ENCODE measurements at places on chromosomes 6 and 20. TPM values are rescaled to one million over a fixed set of nuclear protein-coding genes. Genes with fewer than 3 reads are reported as not detected.

CLVS2 gene
- not detected for total RNA-seq

HLA-G gene
- total RNA-seq = not detected

C20orf144 gene
- total RNA-seq = under 0.01 TPM

OSBPL2 gene
- 35.8 TPM for total RNA-seq

SLC17A3 gene
- total RNA-seq = not detected

- no peak overlapping the region for H3K4me3 ChIP-seq
- no peaks in the 10 kb centered on the region for H3K27me3 ChIP-seq
- peak overlapping the region; percentile 42 for H3K27ac ChIP-seq
- peaks cover 29% of the 10 kb centered on the region for H3K4me1 ChIP-seq
- no peak for DNase-seq
These were observed 36.8 kb downstream of the TSPYL4 start for GRCh38 chr6:116217069-116217468.

- H3K27ac ChIP-seq = peak overlapping the region; percentile 33
- no peaks in the 10 kb centered on the region for H3K27me3 ChIP-seq
- peak overlapping the region; percentile 75 for H3K4me3 ChIP-seq
- H3K4me1 ChIP-seq = peaks cover 4% of the 10 kb centered on the region
- H3K36me3 ChIP-seq = no peaks in the 10 kb centered on the region
- peak; percentile 95 for DNase-seq
These were observed 700 bp downstream of the GFOD1 start for GRCh38 chr6:13486679-13487121.

GRCh38 chr20:36856195-36856594 is 19.7 kb upstream of the TLDC2 start:
- no peak overlapping the region for H3K4me3 ChIP-seq
- no peaks in the 10 kb centered on the region for H3K27me3 ChIP-seq
- peaks cover 21% of the 10 kb centered on the region for H3K36me3 ChIP-seq
- DNase-seq = peak; percentile 87

DNA sequence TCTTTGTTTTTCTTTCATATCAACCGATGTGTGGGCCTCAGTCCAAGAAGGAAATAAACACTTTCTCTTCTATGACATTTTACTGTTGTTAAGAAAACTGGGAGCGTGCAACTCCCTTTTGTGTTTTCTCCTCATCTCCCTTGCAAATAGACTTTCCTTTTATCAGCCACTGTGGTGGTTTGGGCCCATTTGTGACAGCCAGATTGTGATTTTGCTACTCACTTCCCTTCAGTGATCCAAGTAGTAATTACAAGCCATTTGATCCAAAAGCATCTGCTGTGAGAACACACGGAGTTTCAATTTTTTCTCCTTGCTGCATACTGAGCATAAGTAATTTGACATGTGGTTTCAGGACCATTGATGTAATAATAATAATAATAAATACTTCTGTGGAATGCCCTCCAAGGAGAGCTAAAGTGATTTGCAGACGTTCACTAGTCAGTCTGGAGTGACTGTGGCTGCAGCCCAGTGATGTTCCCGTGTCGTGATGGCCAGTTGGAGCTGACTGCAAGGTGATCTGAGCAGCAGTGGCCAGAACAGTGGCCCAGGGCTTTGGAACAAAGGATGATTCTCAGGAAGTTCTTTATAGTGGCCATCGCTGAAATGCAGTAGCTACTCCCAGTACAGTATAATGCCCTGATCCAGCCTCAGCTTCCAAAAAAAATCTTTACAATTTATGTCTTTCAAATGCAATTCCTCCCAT is 91.9 kb upstream of the CLDN20 start:
- H3K27ac ChIP-seq = peak overlapping the region; percentile 68
- DNase-seq = no peak
- peaks cover 11% of the 10 kb centered on the region for H3K36me3 ChIP-seq

GRCh38 chr6:134480593-134480992 is 162.7 kb upstream of the SGK1 start:
- no peak overlapping the region for H3K4me3 ChIP-seq
- H3K27ac ChIP-seq = no peak overlapping the region
- DNase-seq = no peak
- H3K27me3 ChIP-seq = no peaks in the 10 kb centered on the region

DNA sequence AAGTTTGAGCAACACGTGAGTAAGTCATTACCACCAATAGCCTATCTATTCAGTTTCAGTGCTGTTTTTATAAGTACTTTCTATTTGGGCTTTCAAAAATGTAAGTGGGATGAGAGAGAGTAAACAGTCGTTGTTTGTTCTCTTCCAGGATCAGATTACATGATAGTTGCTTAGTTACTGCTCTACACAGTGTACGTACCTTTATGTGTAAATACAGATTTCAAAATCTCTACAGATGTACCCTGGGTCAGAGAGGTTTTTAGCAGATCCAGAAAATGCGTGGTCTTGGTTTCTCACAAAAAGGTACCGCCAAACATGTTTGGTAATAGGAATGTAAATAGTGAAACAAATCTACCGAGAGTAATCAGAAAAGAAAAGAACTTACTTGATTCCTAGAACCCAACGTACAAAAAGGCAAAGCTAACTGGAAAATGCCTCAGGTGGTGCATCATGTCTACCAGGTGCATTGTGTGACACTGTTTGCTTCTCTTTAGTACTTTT is 421.1 kb downstream of the BCKDHB start:
- no peak for DNase-seq
- no peaks in the 10 kb centered on the region for H3K36me3 ChIP-seq
- peaks cover 8% of the 10 kb centered on the region for H3K4me1 ChIP-seq
- H3K4me3 ChIP-seq = no peak overlapping the region
- H3K27me3 ChIP-seq = no peaks in the 10 kb centered on the region

GRCh38 chr20:37209193-37209592 is 29.8 kb upstream of the MROH8 start:
- H3K27me3 ChIP-seq = no peaks in the 10 kb centered on the region
- no peak overlapping the region for H3K27ac ChIP-seq
- no peak for DNase-seq

All from osteoblast (primary cell).